AML-193 (cell line): ENCODE measurements at places on chromosomes 12 and 14.

GRCh38 chr12:99455350-99456035, 192.1 kb upstream of the GARIN6 start:
- no peak for DNase-seq

GRCh38 chr12:104802208-104802607, 155.9 kb downstream of the SLC41A2 start:
- DNase-seq: no peak

DNA sequence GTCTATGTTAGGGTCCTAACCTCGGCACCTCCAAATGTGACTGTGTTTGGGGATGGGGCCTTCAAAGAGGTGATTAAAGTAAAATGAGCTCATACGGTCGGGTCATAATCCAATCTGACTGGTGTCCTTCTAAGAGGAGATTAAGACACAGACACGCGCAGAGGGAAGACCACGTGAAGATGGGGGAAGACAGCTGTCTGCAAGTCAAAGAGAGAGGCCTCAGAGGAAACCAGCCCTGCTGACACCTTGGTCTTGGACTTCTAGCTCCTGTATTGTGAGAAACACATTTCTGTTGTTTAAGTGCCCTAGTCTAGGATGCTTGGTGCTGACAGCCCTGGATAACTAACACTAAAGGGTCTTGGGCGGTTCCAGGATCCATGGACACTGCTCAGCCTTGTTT, 109.6 kb downstream of the DICER1 start:
- DNase-seq: no peak

GRCh38 chr12:67752226-67752732, 103.7 kb downstream of the DYRK2 start:
- no peak for DNase-seq

DNA sequence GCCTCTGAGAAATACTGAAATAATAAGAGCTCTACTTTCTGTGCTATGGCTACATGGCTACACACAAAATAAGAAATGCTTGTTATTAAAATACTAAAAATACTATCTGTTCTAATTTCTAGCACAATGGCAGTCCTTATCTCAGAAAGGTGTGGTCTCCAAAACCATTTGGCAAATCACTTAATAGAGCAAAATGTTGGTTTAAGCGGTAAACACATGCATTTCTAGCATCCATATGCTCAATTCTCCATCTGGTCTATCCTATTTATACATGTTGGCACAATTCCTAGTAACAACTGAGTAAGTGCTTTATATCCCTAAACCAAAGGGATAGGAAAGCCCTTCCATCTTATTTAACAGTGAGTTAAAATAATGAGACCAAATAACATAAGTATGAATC, 107.0 kb downstream of the PAPLN start:
- DNase-seq: no peak
